ENCODE measurements at places on chromosomes 16 and 17.

DNA sequence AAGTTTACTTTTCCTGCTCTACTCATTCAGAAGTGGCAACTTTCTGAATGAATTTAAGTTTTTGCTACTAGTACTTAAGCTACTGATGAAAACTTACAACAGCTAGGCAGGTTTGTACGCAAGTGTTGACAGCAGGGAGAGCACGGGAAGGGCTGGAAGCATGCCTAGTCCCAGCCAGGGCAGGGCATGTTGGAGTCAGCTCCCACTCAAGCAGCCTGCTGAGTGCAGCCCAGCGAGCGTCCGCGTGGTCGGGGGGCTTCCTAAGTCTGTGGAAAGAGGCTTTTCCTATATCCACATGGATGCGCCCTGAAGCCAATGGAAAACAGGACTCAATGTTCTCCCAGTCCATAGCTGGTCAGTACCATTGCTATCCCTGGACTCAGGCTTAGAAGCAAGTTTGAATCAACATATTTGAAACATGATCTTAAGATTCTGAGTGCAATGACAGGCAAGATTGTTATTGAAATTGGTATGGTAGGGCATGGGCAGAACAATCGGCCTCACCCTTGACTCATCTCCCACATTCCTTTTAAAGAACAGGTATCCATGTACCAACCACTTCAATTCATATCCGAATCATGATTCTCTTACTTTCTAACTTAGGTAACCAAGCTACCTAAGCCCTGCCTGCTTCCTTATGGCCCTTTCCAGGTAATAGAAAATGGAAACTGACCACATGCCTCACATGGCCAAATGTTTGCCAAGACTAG is 22.5 kb downstream of the CYB5D2 start:
- H3K4me1 ChIP-seq = no peaks in the 10 kb centered on the region
- no peaks in the 10 kb centered on the region for H3K27me3 ChIP-seq
- H3K27ac ChIP-seq = no peak overlapping the region
- no peak overlapping the region for H3K4me3 ChIP-seq
- H3K36me3 ChIP-seq = peaks cover 24% of the 10 kb centered on the region
- DNase-seq = no peak

DNA sequence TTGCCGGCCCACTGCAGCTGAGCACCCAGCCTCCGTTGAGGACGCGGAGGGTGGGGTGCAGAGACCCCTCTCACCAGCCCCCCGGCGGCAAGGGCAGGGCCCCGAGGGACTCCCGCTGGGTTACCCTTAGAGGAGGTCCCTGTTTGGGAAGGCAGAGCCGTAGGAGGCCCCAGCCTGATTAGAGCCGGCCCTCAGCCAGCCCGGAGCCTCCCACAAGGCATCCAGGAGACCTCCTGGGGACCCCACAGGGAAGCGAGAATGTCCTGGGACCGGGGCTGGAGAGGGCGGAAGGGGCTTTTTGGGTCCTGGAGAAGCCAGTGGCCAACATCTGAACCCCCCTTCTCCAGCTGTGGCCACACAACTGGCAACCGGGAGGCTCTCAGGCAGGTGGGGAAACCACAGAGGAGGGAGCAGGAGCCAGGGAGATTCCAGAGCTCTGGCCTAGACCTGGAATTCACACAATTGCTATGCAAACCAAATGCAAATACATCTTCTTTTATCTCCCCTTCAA is 21.7 kb upstream of the SP6 start:
- no peak for DNase-seq
- no peak overlapping the region for H3K4me3 ChIP-seq
- no peak overlapping the region for H3K27ac ChIP-seq
- H3K4me1 ChIP-seq = peaks cover 1% of the 10 kb centered on the region

DNA sequence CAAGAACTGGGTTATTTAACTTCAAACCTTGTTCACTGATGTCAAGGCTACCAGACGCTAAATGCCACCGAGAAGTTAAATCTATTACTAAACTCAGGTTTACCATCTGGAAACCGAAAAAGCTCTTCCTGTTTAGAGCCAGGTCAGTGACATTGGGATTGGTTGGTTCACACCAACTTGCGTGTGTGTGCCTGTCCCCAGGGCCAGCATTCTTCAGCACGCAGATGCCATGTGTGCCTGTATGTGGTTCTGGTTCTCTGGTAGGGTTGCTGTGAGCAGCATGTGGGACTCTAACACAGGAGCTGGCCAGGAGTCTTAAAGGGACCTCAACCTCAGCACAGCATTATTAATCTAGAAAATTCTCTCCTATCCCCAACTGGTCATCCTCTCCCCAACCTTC is 18.1 kb upstream of the TBX2 start:
- DNase-seq = no peak
- H3K27ac ChIP-seq = no peak overlapping the region
- peaks cover 16% of the 10 kb centered on the region for H3K27me3 ChIP-seq
- H3K4me1 ChIP-seq = peaks cover 26% of the 10 kb centered on the region
- H3K36me3 ChIP-seq = peaks cover 1% of the 10 kb centered on the region

DNA sequence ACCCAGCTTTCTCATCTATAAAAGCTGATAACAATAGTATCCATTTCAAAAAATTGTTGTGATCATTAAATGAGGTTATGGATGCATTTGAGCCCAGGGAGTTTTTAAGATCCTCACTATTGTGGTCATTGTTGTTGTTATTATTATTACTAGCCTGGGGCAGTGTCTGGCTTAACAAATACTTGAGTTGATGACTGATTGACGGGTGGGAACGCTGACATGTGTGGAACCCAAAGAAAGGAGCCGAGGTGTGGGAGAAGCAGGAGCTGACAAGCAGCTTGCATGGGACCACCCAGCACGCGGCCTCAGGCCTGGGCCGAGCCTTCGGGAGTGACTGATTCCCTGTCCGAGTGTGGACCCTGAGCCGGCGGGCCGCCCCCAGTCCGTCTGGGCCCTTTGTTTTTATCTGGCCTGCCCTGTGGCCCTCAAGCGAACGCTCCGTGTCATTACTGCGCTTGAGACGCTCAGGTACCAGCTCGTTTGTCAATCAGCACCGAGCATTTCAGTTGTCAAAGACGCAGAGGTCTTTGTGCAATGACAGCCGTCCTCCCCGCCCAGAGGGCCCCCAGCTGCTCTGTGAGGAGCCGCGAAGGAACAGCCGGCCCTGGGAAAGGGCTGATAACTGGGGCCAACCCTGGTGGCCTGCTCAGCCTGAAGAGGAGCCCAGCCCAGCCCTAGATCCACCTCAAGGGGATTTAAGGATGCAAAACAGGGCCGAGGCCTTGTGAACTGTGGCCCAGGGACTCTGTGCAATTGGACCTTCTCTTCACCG is 132.9 kb upstream of the FOXF1 start:
- H3K27ac ChIP-seq = no peak overlapping the region
- H3K4me1 ChIP-seq = no peaks in the 10 kb centered on the region
- DNase-seq = no peak

DNA sequence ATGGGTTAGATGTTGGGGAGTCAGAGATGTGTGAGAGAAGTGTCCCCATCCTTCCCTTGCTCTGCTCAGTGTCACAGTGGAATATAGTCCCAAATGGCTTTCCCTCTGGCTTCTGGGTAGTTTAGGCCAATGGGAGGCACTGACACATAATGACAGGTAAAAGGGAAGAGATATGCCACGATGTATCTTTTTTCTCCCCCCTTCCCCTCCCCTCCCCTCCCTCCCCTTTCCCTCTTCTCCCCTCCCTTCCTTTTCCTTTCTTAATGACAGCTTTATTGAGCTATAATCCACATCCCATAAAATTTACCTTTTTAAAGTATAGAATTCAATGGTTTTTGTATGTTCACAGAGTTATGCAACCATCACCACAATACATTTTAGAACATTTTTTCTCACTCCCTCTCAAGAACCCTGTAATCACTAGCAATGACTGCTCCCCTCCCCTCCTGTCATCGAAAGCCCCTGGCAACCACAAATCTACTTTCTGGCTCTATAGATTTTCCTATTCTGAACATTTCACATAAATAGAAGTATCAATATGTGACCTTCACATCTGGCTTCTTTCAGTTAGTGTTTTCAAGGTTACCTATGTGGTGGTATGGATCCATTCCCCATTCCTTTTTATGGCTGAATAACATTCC is 617 bp upstream of the CCR7 start:
- no peak for DNase-seq
- no peak overlapping the region for H3K4me3 ChIP-seq
- H3K27me3 ChIP-seq = peaks cover 34% of the 10 kb centered on the region
- no peak overlapping the region for H3K27ac ChIP-seq
- no peaks in the 10 kb centered on the region for H3K4me1 ChIP-seq
- no peaks in the 10 kb centered on the region for H3K36me3 ChIP-seq

- no peaks in the 10 kb centered on the region for H3K4me1 ChIP-seq
- peaks cover 14% of the 10 kb centered on the region for H3K36me3 ChIP-seq
- no peak for DNase-seq
- H3K27me3 ChIP-seq = no peaks in the 10 kb centered on the region
Observed at GRCh38 chr16:84459533-84459894, 44.9 kb downstream of the MEAK7 start.

- no peak overlapping the region for H3K27ac ChIP-seq
- no peaks in the 10 kb centered on the region for H3K27me3 ChIP-seq
- DNase-seq = no peak
Observed at GRCh38 chr16:60648290-60648689, 1387.9 kb downstream of the CDH8 start.

GRCh38 chr17:34979650-34980352 is 511 bp upstream of the LIG3 start:
- peak overlapping the region; percentile 98 for H3K27ac ChIP-seq
- H3K36me3 ChIP-seq = peaks cover 9% of the 10 kb centered on the region
- peak overlapping the region; percentile 91 for H3K4me3 ChIP-seq
- no peaks in the 10 kb centered on the region for H3K27me3 ChIP-seq
- DNase-seq = no peak

DNA sequence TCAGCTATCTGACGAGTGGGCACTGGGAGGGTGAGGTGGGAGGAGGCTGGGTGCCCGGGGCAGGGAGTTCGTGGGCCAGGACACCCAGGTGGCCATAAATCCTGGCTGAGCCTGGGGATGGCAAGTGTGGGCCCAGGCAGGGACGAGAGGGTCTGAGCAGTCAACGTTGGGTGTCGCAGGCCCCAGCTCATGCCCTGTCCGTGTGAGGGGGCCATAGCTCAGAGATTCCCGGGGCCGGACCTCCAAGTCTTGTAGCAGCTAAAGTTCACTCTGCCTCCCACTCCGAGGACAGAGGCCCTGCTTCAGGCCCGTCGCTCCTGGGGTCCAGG is 34.4 kb downstream of the CTU2 start:
- no peaks in the 10 kb centered on the region for H3K4me1 ChIP-seq
- H3K27ac ChIP-seq = no peak overlapping the region
- no peak overlapping the region for H3K4me3 ChIP-seq
- no peak for DNase-seq
- H3K36me3 ChIP-seq = no peaks in the 10 kb centered on the region

- H3K4me3 ChIP-seq = no peak overlapping the region
- DNase-seq = no peak
- no peak overlapping the region for H3K27ac ChIP-seq
- no peaks in the 10 kb centered on the region for H3K27me3 ChIP-seq
- H3K4me1 ChIP-seq = peaks cover 2% of the 10 kb centered on the region
Observed at GRCh38 chr17:19935169-19935568, 42.5 kb downstream of the AKAP10 start.

DNA sequence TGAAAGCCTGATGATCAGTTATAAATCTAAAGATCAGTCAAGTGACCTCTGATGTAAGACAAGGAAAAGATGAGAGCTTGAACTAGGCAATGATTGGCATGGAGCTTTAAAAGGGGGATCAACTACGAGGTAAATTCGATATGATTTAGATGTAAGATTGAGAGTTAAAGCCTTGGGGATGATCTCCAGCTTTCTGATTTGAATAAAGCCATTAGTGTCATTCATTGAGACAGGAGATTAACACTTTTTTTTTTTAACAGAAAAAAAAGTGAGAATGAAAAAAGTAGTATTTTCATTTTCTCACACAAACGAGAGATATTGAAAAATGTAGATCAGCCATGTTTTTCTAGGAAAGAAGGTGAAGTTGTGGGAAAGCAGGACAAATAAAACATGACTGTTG is 225.4 kb downstream of the CNTNAP4 start:
- no peaks in the 10 kb centered on the region for H3K4me1 ChIP-seq
- DNase-seq = no peak
- no peaks in the 10 kb centered on the region for H3K27me3 ChIP-seq
- no peak overlapping the region for H3K27ac ChIP-seq
- H3K4me3 ChIP-seq = no peak overlapping the region

GRCh38 chr16:7976563-7976962 is 613.7 kb downstream of the TMEM114 start:
- H3K36me3 ChIP-seq = no peaks in the 10 kb centered on the region
- peaks cover 13% of the 10 kb centered on the region for H3K27me3 ChIP-seq
- DNase-seq = no peak

DNA sequence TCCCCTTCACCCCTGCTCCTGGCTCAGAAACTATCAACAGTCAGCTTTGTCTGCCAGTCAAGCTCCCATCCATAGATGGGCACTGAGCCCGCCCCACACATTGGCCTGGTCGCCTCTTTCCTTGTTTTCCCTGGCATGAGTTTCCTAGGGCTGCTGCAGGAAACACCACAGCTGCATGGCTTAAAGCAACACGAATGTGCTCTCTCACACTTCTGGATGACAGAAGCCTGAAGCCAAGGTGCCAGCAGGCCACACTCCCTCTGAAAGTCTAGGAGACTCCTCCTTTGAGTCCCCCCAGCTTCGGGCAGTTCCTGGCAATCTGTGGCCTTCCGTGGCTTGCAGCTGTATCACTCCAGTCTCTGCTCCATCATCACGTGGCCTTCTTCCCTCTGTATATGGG is 69.9 kb downstream of the TBC1D16 start:
- H3K4me1 ChIP-seq = peaks cover 6% of the 10 kb centered on the region
- peaks cover 17% of the 10 kb centered on the region for H3K36me3 ChIP-seq
- H3K27me3 ChIP-seq = no peaks in the 10 kb centered on the region
- DNase-seq = no peak
- H3K27ac ChIP-seq = peak overlapping the region; percentile 21
- H3K4me3 ChIP-seq = no peak overlapping the region

DNA sequence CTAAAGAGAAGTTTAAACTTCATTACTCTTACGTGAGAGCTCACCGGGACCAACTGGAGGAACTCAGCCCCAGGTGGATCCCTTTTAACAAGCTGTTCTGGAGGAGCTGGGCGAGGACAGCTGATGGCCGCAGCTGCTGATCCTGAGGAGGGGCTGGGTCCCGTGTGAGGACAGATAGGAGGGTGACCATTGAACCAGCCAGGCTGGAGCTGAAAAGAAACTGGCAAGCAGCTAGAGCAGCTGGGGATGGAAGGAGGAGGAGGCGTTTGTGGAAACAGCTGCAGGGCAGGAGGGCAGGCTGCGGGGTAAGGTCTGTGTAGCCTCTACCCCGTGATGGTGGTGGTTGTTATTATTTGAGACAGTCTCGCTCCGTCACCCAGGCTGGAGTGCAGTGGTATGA is 119.5 kb downstream of the AATF start:
- H3K4me1 ChIP-seq = peaks cover 9% of the 10 kb centered on the region
- no peaks in the 10 kb centered on the region for H3K36me3 ChIP-seq
- peaks cover 38% of the 10 kb centered on the region for H3K27me3 ChIP-seq
- DNase-seq = no peak

GRCh38 chr17:16929035-16929680 is 42.8 kb downstream of the TNFRSF13B start:
- H3K4me1 ChIP-seq = no peaks in the 10 kb centered on the region
- H3K36me3 ChIP-seq = no peaks in the 10 kb centered on the region
- DNase-seq = no peak
- H3K27me3 ChIP-seq = peaks cover 2% of the 10 kb centered on the region
- H3K4me3 ChIP-seq = no peak overlapping the region

Data from progenitor cell of endocrine pancreas (in vitro differentiated cells).